Left ventricle myocardium superior (tissue), 1 donor: ENCODE measurements at places on chromosomes 6 and 20.

GRCh38 chr6:111068866-111069234 lies 18.5 kb upstream of the SLC16A10 start:
- no peak for DNase-seq

GRCh38 chr6:114009192-114009591 lies 38.2 kb upstream of the HDAC2 start:
- no peak for DNase-seq

DNA sequence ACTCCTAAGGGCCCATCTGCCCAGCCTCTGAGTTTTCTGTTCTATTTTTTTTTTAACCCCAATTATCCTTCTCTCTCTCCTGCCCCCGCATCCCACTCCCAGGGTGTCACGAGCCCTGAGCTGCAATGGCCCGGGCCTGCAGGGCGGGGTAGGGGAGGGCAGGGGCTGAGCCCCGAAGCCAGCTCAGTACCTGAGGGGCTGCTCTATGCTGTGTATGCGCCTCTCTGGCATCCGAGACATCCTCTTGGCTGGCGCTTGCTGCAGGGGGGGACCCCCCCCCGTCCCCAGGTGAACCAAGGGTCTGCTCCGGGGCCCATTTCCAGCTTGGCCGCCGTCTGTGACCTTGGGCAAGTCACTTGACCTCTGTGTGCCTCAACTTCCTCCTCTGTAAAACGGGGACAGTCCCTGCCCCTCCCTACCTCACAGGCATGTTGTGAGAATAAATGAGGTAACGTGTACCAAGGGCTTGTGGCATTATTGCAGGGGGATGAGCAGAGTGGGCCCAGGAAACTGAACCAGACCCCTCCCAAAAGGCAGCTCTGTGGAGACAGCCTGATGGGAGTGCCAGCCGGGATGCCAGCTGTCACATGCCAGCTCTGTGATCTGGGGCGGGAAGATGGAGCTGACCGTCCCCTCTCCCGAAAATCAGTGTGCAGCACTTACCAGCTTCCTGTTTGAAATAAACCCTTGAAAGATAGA lies 13.0 kb upstream of the MYL9 start:
- DNase-seq, result no peak

DNA sequence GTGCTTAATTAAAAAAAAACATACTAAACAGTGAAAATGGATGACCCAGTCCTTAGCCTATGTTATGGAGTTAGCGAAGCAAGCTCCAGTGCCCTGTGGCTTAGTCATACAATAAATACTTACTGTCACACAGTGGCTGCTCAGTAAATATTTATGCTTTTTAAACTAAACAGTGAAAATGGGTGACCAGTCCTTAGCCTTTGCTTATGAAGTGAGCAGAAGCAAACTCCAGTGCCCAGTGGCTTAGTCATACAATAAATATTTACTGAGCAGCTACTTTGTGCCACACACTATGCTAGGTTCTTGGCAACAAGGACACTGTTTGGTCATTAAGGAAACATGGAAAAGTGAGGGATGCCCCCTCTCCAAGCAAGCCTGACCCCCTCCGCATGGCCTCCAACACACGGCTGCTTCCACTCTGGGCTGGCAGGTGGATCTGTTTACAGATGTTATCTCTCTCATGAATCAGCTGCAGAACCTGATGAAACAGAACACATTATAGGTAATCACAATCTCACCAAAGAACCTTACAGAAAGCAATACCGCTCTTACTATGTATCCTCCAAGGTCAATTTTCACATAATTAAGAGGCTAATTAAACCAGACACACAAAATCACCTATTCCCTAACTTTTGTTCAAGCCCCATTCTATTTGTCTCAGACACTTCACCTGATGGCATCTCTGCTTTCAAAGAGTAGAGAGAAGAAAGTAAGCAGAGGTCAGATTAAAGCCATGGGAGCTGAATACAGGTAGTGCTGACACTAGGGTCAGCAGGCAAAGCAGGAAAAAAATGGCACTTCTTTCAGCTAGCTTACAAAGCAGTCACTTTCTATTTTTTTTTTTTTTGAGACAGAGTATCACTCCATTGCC lies 27.3 kb downstream of the CDK5RAP1 start:
- DNase-seq, result no peak

DNA sequence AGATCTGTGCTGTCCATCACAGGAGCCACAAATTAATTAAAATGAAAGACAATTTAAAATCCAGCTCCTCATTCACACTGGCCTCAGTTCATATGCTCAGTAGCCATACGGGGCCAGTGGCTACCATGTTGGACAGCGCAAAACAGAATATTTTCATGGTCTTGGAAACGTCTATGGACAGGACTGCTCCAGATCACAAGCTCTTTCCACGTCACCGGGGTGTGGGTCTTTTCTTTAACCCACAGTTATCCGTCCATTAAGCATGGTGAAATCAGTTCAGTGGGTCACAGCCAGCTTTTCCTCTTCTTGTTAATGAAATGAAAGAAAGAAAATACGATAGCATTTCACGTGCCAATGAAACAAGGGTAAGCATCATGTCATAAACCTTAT lies 24.1 kb downstream of the GFOD1 start:
- DNase-seq, result no peak
